Activated T-helper 1 cell treated with anti-CD3 and anti-CD28 coated beads, Interleukin-2, amount 50 U/mL, for 16 hours (primary cell): ENCODE measurements at places on chromosomes 3 and 15.

DNA sequence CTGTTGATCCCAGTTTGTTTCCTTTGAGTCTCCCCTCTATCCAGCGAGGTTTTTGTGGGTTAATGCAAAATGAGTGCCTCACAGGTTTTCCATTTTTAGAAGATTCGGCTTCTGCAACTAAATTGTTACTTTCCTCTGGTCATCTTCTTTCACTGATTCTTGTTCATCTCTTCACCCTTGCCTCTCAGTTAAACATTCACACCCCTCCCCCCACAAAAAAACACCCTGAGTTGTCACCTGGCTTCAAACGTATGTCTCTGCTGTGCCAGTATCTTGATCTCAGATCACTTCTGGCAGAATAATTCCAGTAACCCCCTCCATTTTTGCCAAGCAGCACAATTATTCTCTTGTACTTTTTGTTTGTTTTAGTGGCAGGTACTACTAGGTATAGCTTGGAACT is 12.3 kb upstream of the CLDN16 start:
- DNase-seq = no peak

- DNase-seq = no peak
These were observed 20.4 kb upstream of the PLXND1 start for GRCh38 chr3:129626744-129627349.

DNA sequence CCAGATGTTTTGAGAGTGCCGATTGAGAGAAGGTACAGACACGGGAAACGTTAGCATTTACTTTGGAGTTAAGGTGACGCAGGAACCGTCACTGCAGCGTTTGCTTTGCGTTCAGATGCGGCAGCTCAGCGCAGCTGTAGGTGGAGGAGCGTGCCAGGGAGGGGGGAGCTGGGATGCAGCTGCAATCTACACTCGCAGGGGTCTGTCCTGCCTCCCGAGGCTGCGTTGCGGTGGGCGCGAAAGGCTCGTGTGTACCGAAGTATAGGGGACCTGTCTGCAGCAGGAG is 425 bp upstream of the FYTTD1 start:
- DNase-seq = peak; percentile 39

GRCh38 chr3:118137778-118138177 is 896.9 kb downstream of the IGSF11 start:
- DNase-seq = no peak

DNA sequence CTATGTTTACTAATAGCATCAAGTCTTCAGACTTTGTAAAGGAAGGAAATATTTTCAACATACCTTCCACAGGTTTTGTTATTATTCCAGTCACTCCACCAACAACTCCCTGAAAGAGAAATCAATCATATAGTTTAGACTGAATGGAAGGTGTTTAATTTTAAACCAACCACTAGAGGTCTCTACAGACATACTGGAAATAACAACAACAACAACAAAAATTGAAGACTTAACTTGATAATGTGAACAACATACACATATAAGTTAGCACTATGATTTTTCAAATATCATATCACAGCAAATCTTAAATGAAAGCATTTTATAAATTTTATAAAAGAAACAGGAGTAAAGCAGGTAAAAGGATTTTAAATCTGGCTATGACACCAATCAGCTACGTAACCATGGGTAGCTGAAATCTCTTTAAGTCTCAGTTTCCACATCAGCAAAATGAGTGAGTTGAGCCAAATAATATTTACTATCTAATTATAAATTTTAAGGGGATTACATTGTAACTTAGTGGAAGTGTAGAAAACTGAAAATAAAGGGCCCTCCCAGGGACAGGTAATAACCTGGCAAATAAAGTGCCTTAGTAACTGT is 188.2 kb downstream of the VPS13C start:
- DNase-seq = no peak

DNA sequence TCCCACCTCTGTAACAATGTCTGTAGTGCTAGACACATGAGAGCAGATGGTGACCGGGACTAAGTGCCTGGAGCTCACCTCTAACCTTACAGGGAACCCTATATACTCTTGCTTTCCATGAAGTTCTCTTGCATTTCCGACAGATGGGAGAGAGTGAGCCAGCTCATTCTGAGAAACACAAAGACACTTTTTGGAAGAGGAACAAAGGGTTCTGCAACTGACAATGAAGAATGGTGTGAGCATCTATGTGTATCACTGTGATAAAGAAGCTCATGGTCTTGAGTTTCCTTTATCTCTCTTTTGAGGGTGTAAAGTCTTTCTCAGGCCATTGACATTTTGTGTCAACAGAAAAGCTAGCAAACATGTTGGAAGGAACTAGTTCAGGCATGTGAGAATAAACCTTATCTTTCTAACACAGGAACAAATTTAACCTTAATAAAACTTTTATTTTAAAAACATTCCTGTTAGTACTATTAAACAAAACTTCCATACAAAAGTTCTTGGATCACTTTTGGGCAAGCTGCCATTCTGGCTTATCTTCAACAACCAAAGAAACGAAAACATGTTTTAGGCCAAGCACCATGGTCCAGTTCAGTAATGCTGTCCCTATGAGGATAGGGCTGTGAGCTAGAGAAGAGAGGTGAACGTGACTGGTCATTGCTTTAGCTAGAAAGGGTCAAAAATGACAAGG is 142.7 kb downstream of the THRB start:
- DNase-seq = no peak

- DNase-seq = no peak
These were observed 702 bp downstream of the TRAIP start for GRCh38 chr3:49855662-49856061.

DNA sequence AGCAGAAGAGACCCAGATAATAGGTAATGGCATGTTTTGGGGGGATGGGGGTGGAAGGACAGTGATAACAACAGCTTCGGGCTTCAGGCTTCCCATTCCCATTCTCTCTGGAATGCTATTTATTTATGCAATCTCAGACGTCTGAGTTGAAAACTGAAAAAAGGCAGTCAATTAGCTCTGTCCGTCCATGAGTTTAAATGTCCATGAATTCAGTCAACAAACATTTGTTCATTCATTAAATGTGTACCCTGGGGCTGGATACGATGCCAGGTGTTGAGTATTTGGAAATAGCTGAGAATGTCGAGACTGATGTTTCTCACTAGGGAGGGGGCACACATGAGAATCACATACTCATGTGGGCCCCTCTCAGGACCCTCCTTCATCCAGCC is 42.4 kb downstream of the AMOTL2 start:
- DNase-seq = no peak

- DNase-seq = no peak
These were observed 120.7 kb upstream of the TOPAZ1 start for GRCh38 chr3:44120721-44121582.

- no peak for DNase-seq
These were observed 34.2 kb upstream of the ACAD9 start for GRCh38 chr3:128845119-128845777.

- DNase-seq = no peak
These were observed 18.2 kb upstream of the PLCL2 start for GRCh38 chr3:16866571-16866970.

DNA sequence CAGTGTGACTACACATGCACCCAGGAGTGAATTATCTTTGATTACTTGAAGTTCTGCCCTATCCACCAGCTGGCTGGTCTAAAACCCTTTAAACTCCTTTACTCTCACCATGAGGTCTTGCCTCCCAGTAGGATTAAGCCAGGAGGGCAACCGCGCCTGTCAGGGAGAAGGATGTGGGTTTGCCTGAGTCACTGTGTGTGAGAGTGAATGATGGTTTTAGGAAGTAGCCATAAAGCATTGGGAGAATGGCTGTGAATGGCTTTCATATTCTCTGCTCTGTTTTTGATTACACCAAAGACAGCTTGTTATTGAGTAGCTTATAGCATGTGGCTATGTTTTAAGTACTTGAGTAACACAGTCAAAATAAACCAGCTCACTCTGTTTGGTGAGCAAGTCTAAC is 637.7 kb upstream of the TBL1XR1 start:
- no peak for DNase-seq

DNA sequence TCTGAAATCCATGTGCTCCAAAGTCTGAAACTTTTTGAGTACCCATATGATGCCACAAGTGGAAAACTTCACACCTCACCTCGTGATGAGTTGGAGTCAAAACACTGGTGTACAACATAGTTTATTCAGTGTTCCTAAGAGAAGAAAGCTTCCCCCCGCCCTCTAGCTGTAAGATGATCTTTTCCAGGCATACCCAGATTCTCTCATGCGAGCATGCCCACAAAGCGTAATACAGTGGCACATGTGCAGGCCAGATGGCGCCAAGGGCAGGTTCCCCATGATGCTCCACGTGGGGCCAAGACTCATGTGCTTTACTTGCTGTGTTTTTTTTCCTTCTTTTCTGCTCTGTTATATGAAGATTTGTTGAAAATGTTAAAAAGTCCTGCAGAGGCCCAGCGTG is 104.9 kb upstream of the LRRFIP2 start:
- DNase-seq = no peak

GRCh38 chr3:175187586-175187985 is 328.5 kb downstream of the NAALADL2 start:
- no peak for DNase-seq

- DNase-seq = no peak
These were observed 33.8 kb downstream of the SCAP start for GRCh38 chr3:47441796-47442551.

GRCh38 chr3:186003610-186004009 is 65.8 kb upstream of the TRA2B start:
- DNase-seq = no peak

- DNase-seq = no peak
These were observed 3.4 kb downstream of the AMOTL2 start for GRCh38 chr3:134370611-134371531.

- DNase-seq = no peak
These were observed 38.0 kb downstream of the KAT2B start for GRCh38 chr3:20078194-20078714.

DNA sequence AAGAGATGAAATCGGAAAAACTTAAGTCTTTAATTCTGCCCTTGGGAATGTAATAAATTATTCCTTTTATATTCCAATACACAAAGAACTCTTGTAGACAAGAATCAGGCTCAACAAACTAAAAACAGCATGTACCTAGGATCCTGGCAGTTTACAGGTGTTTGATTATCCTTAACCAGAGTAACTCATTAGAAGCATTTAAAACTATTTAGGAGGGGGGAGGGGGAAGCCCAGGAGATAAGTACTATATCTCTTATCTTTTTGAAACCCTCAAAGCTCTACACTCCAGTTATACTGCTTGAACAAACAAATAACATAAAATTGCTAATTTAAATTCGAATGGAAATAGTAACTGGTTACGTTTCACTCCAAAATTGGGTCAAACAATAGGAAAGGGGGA is 1.9 kb downstream of the CNBP start:
- no peak for DNase-seq

- no peak for DNase-seq
These were observed 71.0 kb downstream of the SLMAP start for GRCh38 chr3:57826952-57827723.

GRCh38 chr3:115961380-115961779 is 338.1 kb downstream of the GAP43 start:
- DNase-seq = no peak

DNA sequence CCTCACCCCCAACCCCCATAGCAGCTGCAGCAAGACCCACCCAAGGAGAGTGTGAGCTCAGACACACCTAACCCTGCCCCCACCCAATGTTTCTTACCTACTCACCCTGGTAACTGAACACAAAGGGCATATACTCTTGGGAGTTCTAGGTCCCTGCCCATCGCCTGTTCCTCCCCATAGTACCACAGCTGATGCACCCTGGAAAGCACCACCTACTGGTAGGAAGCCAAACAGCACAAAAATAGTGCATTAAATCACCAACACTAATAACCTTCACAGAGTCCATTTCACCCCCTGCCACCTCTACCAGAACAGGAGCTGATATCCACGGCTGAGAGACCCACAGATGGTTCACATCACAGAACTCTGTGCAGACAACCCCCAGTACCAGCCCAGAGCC is 245.2 kb downstream of the EFHB start:
- no peak for DNase-seq

DNA sequence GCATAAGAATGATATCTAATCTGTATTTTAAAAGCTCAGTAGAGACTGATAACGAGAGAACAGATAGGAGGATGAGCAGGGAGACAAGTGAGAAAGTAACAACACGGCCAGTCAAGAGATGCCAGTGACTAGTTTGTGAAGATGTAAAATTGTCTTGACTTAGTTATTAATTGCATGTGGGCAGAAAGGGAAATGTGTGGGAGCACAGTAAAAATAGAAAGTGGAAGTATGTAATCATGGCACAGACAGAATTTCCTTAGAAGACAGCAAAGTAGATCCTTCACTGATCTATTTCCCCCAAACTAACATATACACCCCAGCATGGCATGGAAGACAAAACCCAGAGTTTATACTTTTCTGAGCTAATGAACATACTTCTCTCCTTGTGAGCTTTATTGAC is 344.5 kb downstream of the FGF12 start:
- no peak for DNase-seq

DNA sequence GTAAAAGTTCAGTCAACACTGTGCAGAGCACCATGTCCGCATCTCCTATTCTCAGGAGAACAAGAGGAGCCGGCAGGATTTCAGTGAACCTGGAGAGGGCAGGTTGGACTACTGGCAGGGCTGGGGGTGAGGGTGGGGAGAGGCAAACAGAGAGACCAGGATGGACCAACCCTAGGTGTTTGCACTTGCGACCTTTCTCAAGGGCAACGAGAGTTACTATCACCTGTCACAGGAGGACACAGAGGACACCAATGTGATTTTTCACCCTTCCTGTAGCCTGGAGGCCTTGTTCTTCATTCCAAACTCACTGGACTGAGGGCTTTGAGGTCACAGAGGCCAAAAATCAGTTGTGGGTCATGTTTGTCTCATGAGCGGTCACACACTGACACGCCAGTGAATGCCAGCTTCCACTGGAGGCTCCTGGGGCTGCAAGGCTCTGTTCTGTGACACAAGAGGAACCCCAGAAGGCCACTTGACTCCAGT is 89.5 kb downstream of the CPN2 start:
- DNase-seq = no peak

DNA sequence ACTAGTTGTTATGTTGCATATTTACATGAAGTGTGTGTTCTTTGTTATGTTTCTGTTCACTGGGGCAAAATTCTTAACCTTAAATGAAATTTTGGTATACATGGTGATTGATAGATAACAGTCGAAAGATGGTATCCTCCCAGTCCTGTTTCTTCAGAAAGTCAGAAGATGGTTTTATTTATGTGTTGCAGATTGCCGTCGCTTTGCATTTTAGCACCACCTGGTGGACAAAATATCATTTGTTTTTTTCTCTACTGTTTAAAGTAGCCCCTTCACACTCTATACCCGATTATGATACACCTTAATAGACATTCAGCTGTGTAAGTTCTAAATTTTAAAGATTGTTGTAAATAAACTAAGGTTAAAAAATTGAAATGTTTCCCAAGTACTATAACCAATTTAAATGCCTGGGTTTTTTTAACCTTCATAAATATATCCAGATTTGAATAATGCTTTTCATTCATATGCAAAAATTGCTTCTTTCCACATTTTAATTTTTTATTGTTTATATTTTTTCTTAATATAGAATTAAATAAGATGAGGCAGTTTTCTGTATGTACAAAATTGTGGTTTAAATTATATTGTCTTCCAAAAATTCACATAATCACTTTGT is 152.2 kb downstream of the ALCAM start:
- no peak for DNase-seq
